ENCODE measurements at places on chromosomes 1 and 21.

GRCh38 chr1:83067954-83068353 is 931.0 kb downstream of the TTLL7 start:
- DNase-seq, result no peak

- DNase-seq, result no peak
Observed at GRCh38 chr1:218209351-218209861, 75.7 kb upstream of the RRP15 start.

DNA sequence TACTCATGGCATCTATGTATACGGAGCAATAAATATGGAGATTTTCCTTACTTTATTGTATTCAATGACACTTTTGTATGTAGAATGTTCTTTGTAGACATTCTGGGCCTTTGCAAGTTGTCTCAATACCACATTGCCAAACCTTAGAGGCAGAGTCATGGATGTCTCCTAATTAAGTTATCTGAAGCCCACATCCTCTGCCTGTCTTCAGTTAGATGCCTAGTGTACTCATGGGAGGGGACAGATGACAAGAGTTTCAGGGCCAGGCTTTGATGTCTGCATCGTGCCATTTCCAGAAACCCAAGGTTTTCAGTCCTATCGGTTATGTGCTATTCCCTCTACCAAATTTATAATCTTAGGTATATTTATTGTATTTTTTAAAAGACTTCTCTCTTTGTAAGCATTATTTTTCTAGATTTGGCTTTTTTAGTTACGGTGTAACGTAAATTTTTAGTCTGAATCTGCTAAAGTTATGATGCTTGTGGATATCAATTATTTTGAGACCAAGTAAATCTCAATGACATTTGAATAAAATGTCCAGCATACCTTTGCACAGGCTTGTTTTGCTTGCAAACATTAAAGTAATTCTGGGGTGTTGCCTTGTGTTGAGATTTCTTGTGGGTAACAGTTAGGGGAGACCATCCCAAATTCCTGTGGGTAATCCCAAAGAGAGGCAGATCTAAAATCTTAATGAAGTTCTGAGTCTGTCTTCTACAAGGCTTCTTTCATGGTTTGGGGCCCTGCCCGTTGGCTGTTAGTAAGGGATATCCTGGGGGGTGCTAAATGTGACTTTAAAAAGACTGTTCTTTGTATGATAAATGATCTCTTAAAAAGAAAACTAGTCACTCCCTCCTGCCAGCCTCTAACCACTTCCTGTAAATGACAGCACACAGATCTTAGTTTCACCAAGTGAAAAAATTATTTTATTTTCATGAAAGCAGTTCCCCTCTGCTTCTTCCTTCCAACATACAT is 8.0 kb upstream of the MACF1 start:
- DNase-seq, result no peak

GRCh38 chr1:9010781-9011323 is 15.4 kb downstream of the SLC2A7 start:
- DNase-seq, result no peak

DNA sequence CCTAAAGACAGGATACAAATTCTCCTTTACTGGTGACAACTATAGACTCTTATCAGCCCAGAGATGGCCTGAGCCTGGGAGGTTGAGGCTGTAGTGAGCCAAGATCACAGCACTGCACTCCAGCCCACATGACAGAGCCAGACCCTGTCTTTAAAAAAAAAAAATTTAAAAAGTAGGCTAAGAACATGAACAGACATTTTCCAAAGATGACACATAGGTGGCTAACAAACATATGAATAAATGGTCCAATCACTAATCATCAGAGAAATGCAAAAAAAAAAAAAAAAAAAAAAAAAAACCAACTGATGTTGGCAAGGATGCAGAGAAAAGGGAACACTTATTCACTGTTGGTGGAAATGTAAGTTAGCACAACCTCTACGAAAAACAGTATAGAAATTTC is 65.0 kb downstream of the TOR3A start:
- no peak for DNase-seq

- DNase-seq, result no peak
Observed at GRCh38 chr1:33874636-33875035, 10.8 kb downstream of the HMGB4 start.

DNA sequence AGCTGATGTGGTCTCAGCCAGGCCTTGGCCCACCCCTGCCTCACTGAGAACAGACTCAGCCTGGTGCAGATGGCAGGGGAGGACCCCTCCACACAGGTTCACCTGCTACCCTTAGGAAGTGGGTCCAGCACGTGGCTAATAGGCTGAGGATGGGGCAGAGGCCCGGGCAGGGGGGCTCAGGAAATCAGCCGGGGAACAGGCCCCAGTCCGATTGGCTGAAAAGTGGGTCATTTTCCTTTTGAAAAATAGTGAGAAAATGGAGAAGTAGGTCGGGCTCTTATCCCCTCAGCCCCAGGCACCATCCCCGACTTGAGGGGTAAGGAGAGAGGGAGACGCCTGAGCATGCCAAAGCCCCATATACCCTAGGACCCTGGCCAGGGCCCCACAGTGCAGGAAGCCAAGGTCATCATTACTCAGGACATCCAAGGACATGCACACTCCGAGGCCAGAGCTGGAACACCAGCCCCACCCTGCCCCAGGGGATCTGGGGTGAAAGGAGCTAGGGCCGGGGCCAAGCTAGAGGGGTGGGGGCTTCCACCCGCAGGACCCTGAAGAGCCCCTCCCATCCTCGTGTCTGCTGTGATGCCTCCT is 11.0 kb downstream of the DLGAP3 start:
- DNase-seq, result no peak

DNA sequence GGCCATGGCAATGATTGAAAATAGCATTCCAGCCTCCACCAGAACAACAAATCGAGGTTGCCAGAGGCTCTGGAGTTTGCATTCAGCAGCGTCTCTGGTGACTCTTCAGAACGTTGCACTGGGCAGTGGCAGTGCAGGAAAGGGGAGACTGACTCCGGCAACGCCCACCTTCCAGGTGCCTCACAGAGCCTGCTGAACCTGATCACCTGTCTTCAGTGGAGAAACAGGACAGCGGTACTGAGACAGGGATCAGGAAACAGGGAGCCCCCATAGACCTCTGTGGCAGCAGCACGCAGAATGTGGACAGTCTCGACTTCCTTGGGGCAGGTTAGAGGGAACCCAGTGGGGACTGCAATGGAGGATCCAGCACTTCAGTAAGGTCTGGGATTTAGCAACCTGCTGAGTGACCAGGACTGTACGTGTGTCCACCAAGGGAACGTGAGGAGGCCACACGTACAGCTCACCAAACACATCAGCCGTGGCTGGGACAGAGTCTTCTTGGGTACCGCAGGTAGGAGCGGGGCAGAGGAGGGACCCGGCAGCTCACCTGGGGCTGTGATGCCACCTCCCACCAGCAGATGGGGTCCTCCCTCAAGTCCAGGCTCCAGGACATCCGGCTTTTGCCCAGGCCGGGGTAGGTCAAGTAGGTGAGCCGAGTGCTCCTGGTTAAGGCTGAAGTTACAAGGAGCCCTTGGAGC is 128.6 kb downstream of the PRDM2 start:
- DNase-seq, result no peak

- DNase-seq, result no peak
Observed at GRCh38 chr21:39066829-39067780, 116.1 kb downstream of the PSMG1 start.

GRCh38 chr1:54861070-54861761 is 25.8 kb downstream of the DHCR24 start:
- DNase-seq, result no peak

GRCh38 chr1:14597343-14598006 is 1.0 kb upstream of the KAZN start:
- DNase-seq, result no peak

- no peak for DNase-seq
Observed at GRCh38 chr1:118113261-118113660, 71.8 kb downstream of the SPAG17 start.

DNA sequence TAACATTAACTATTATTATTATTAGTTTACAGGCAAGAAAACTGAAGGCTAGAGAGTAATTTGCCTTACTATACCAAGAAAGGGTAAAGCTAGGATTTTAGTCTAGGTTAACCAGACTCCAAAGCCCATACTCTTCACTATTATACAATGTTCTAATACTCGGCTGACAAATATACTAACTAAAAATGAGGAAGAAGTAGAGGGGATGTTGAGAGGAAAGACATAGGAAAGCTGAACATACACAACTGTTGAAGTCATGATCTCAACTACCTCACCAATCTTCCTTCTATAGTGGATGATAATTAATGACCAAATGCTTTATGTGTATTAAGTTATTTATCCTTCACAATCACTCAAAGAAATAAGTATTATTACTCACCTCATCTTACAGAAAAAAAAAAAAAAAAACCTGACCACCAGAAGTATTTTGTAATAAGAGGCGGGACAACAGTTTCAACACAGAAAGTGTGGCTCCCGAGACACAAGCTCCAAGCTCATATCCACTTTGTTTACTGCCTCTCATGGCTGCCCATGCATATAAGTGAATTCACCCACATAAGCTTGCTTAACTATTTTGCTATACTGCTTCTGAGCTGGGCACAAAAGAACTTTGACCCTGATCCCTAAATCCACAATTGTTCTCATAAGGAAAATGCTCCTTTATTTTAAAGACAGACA is 78.0 kb downstream of the USP1 start:
- no peak for DNase-seq

DNA sequence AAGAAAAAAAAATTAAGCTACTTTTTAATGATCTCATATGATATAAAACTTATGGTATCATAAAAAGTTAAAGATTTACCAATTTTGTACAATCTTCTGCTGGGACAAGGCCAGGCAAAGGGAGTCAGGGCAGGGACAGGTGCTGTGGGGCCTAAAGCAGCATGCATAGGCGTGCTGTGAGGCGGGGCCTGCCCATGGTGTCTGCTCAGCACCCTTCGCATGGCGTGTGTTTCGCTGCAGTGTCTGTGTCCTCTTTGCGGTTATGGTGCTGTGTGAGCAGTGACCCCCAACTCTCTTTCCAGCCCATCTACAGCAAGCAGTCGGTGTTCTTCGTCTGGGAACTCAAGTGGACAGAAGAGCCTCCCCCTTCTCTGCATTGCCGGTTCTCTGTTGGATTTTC is 13.4 kb upstream of the PWP2 start:
- DNase-seq, result no peak

DNA sequence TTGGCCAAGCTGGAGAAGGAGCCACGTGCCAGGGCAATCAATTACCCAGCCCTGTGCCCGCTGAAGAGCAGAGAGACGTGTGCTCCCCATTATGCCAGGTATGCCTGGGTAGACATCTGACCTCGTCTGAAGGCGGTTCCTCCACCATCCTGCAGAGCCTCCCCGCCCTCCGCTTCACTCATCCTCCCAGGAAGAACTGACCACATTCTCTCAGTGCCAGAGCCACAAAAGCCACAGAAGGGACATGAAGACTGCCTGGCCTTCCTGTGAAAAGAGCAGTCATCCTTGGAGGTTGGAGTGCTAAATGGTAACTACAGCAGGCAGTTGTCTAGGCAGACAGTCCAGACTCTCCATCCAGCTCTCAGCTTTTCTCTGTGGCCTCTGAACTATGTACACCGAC is 12.0 kb downstream of the SYT2 start:
- no peak for DNase-seq

DNA sequence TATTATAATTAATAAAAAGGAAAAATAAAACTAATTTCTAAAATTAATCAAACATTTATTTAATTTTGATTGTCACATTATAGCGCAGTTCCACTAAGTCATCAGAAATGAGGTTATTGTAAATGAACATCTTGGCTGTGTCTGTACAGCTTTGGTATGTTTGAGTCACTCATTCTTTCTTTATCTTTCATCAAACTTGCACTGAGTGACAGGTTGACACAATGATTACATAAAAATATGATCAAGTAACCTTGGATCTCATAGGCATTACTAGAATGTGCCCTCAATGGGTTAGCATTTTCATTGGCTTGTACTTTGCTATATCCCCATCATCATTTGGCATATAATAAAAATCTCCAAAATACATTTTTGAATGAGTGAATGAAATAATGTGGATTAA is 1353.2 kb upstream of the ADGRL2 start:
- no peak for DNase-seq

- no peak for DNase-seq
Observed at GRCh38 chr1:3664700-3665375, 12.5 kb downstream of the TP73 start.

DNA sequence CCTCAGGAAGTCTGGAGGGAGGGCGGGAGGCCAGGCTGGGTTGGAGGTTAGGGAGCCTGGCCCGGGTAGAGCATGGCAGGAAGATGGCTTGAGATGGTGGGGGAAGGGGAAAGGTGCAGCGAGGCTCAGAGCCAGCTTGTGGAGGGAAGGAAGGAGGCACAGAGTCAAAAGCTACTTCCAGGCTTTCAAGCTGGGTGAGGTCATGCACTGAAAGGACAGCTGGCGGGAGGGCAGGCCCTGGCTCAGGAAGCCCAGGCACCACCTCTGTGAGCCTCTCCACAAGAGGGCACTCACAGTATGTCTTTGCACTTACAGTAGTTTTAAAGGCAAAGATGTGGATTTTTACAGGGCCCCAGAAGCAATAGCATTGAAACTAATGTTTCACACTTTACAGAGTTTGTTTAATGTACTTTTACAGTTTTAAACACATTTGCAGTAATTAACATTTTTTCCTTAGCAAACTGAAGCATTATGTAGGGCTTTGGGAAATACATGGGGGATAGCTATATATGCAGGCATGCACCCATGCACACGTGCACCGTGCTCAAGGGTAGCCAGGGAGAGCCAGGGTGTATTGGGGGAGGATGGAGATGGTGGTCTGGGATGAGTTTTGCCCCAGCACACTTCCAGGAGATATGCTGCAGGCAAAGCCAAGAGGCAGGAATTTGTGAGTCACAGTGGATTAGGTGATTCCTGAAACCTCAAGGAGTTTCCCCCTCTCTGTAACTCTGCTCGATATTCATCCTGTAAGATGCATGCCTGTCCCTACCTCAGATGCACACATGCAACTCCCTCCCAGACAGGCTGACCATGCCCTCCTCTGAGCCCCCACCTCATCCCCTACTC is 6.1 kb upstream of the ADAM15 start:
- no peak for DNase-seq

DNA sequence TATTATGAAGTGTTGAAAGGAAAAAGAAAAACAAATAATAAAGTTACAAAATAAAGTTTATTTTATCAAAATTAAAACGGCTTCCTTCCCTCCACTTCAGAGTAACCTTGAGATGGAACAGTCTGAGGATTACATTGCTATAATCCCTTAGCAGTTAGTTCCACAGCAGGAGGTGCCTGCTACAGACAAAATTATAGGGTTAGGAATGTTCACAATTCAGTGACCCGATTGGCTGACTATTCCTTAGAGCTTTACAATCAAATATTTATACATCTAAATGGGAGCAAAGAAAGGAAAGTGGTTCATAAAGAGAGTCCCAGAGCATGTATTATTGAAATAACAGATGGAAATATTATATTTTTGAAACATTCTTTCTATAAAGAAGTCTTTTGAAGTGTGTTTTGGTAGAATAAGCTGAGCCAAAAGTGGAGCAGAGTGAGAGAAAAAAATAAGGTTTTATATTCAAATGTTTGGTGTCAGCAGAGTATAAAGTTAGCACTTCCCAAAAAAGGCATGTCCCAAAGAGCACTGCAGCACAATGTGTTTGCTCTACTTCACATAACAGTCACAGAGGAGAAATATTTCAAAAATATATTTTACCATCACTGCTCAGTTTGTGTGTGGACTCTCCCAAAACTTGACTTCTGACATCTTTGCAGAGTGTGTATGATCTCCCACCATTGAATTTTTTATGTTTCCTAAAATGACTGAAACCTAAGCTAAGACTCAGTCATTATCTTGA is 71.4 kb upstream of the GORAB start:
- DNase-seq, result no peak
